AG04450 (cell line): ENCODE measurements at places on chromosomes 11 and 22. TPM values are rescaled to one million over a fixed set of nuclear protein-coding genes. Genes with fewer than 3 reads are reported as not detected.

Gene AGBL2
- 2.0 and 2.2 TPM in 2 replicates for polyA plus RNA-seq

- DNase-seq: no peak
These were observed 7.9 kb downstream of the C2CD3 start for GRCh38 chr11:74162681-74163467.

GRCh38 chr11:79538775-79539174, 97.9 kb upstream of the TENM4 start:
- no peak for DNase-seq

GRCh38 chr22:47343611-47344010, 581.2 kb downstream of the TBC1D22A start:
- no peak for DNase-seq

Gene GAB2
- polyA plus RNA-seq: 7.9 and 8.7 TPM in 2 replicates

DNA sequence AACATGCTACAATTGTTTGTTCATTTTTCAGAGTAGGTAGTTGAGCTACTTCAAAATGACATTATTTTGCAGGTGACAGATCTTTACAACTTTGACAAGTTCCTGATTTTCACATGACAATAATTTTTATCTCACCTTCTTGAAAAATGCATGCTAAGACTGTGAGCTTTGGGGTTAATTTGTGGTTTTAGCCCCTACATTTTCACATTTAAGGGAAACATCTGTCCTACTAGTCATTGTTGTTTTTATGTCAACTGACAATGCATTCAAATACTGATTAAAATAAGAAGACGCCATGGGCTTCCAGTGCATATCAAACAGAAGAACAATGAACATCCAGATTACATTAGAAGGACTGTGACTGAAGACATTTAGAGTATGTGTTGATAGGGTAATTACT, 1470.8 kb upstream of the TENM4 start:
- DNase-seq: no peak

- DNase-seq: no peak
These were observed at the start of gene OVOL1 for GRCh38 chr11:65786786-65787636. OVOL1 (plus strand) TSS chr11:65787063; CDS start chr11:65787374, 311 bp downstream.

Gene TSSC4
- 13.3 and 19.2 TPM in 2 replicates for polyA plus RNA-seq

Gene PANX1
- 51.2 and 52.9 TPM in 2 replicates for polyA plus RNA-seq

Gene TRIM77
- polyA plus RNA-seq: not detected in 2 replicates

Gene PTS
- 40.5 and 55.9 TPM in 2 replicates for polyA plus RNA-seq

DNA sequence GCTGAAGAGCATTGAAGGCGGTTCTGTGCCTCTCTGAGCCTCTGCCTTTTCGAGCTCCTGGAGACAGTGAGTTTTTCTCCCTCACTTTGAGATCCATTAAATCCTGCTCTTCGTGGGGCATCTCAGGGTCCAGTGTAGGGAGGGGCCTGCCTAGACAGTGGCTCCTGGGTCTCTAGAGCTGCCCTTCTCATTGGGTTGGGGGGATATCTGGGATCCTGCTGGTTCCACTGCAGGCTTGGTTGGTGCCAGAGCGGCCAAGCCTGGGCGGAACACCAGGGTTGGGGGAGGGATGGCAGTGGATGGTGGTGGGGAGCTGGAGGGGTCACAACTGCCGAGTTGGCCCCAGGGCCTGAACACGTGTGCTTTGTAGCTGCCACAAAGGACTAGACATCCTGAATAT, 52.2 kb upstream of the CARS1 start:
- no peak for DNase-seq
